Activated CD4-positive, alpha-beta T cell treated with anti-CD3 and anti-CD28 coated beads for 24 hours (primary cell): ENCODE measurements at places on chromosomes 5 and 9.

DNA sequence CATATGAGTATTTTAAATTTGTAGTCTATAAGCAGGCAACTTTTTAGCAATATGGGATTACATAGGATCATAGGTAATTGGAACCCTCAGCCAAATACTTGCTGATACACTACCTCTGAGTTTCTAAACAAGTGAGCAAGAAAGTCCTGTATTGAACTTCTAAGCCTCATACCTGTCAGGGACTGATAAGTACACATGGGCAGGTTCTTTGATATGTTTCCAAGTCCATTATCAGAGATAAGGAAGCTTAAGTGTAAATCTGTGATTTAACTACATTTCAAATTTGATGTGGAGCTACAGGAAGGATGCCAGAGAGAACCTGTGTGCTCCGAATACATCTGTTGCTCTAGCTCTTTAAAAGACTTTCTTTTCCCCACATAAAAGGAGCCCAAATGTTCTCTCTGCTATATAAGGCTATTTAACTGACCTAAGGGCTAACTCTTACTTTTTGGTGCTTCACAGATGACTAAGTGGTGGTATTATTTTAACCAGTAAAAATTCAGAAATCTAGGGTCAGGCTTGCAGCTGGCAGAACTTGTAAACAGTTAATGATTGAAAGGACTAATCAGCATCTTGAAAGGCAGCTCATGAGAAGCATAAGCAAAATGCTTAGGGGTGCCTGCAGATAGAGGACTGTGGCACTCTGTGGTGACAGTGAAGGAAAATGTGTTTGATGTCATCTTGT is 228.6 kb downstream of the NR3C1 start:
- no peak for DNase-seq

DNA sequence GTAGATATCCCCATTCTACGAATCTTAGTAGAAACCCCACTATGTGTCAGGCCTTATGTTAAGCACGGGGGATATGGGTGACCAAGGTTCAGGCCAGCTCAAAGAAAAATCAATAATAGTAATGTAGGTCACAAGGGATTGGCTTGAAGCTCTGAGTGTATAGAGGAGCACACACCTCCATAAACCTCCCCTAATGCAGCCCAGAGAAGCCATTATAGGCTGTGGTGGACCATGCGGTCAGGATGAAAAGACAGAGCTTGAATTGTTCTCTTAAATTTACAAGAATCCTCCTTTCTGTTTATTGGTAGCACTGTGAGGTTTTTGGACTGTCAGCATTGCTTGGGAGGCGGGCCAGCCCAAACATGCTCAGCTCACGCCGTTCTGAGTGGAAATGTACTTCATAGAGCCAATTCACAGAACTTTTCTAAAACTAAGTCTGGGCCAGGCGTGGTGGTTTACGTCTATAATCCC is 9.1 kb downstream of the PDE6A start:
- DNase-seq = no peak

DNA sequence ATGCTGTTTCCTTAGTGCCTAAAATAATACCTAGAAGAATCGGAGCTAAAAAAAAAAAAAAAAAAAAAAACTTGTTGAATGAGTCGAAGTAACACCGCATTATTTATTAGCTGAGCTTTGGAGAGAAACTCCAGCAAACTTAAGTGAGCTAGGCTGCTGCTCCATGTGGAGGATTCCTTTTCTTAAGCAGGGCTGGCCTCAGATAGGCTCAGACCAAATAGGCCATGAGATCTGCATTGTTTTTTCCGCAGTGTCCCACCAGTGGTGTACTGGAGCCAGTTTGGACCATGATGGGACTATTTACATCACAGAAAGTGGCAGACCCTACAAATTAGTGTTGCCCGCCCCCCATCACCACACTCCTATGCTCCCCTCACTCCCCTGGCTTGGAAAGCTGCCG is 341.4 kb downstream of the DTWD2 start:
- no peak for DNase-seq

- DNase-seq = no peak
These were observed 31.2 kb upstream of the GALNT10 start for GRCh38 chr5:154159343-154159742.

DNA sequence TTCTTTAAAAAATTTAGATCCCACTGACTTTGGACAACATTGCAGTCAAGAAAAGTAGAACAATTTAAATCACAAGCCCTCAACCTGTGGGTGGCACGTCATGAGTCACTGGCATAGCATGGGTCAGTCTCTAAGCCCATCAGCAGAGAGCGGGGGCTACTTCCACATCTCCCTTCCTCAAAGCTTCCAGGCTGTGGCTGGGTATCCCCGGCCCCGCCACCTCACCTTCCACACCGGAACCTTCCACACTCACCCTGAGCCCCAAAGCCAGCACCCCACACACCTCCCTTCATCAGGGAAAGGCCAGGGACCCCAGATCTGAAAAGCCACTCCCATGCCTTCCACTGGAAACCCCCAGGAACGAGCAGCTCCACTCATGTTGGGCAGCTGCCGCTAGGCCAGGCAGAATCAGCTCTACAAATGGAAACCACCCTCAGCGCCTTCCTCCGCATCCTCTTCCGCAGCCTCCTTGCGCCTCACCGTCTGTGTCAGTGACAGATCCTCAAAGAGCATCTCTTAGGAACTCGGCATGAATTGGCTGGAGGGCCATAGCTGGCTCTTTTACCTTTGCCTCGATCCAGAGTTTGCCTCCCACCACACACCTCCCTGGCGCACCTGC is 156.5 kb downstream of the ERCC6L2 start:
- DNase-seq = no peak

- DNase-seq = no peak
These were observed 824 bp downstream of the TMEM245 start for GRCh38 chr9:109118808-109119438.

DNA sequence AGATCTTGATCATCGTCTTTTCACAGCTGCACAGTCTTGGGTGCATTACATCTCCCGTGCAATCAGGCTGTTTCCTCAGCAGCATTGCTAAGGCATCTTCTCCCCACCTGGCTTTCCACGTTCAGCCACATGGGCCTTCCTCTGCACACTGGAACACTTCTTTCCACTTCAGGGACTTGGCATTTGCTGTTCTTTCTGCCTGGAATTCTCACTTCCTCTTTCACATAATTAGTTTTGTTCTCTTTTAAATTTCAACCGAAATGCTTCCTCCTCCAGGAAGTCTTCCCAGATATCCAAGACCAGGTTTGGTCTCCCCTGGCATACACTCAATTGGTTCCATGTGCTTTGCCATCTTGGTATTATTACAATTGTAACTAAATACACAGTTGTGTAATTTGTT is 43.8 kb downstream of the WHRN start:
- no peak for DNase-seq

- no peak for DNase-seq
These were observed 111.0 kb downstream of the DPYSL3 start for GRCh38 chr5:147398860-147399259.
